ENCODE measurements at places on chromosomes 3 and 15.

DNA sequence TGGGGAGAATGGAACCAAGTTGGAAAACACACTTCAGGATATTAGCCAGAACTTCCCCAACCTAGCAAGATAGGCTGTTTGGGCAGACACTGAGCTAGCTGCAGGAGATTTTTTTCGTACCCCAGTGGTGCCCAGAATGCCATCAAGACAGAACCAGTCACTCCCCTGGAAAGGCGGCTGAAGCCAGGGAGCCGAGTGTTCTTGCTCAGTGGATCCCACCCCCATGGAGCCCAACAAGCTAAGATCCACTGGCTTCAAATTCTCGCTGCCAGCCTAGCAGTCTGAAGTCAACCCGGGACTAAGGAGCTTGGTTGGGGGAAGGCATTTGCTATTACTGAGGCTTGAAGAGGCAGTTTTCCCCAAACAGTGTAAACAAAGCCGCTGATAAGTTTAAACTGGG, 152.4 kb downstream of the MBNL1 start:
- no peak for DNase-seq

- no peak for DNase-seq
Observed at GRCh38 chr3:47098910-47099309, 65.0 kb downstream of the SETD2 start.

DNA sequence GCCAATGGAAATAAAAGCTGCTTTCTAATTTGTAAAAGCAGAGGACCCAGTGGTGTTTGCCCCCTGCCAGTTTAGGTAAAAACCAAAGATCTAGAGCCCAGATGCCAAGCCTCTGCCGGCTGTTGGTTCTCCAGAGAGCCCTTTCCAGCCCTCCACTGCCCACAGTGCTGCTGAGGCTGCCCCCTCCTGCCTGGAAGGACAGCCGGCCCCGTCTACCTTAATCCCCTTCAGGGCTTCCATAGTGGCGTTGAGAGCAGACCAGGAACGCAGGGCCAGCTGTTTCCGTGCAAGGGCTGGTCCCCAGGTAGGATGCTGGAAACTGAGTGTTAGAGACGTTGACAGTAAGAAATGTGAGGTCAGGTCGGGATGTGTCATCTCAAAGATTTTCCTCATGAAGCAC, 6.9 kb downstream of the ST8SIA2 start:
- DNase-seq: no peak

- no peak for DNase-seq
Observed at GRCh38 chr15:87866961-87867360, 389.6 kb downstream of the NTRK3 start.

DNA sequence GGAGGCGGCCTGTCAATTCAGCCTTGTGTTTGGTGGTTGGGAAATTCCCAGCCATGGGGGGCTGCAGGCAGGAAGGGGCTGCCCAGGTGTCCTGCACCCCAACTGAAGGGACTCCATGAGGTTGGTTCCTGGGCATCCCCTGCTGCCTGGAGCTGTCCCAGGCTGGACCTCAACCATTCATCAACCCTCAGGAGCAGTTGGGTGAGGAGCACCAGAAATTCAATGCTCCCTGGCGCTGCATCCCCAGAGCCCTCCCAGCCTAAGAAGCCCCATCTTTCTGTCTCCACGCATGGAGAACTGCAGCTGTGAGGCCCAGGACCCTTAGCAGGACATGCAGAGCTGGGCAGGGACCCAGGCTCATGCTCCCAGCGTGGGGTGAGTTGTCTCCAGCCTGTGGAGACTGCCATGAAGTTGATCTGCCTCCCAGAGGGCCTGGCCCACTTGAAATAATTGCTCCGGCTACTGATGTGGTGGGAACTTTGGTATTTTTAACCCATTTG, 8.0 kb upstream of the SEMA3B start:
- peak; percentile 68 for DNase-seq

- peak; percentile 78 for DNase-seq
Observed at GRCh38 chr15:100713163-100713867, 110.9 kb downstream of the ASB7 start.

DNA sequence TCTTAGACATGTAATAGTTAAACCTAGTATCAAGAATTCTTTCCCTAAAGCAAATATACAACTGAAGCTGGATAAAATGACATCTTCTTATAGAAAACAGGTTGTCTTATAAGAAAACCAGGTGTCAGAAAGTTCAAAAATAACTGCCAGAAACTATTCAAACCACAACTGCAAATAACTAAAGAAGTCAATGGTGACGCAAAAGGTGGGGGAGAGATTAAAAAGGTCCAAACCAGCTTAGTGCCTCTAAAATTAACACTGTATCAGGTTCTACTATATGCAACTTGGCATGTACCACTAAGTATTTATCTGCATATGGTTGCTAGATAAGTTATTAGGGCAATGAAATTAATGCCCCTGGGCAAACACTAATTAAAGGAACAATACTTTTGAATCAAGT, 136.8 kb downstream of the TBL1XR1 start:
- DNase-seq: no peak

DNA sequence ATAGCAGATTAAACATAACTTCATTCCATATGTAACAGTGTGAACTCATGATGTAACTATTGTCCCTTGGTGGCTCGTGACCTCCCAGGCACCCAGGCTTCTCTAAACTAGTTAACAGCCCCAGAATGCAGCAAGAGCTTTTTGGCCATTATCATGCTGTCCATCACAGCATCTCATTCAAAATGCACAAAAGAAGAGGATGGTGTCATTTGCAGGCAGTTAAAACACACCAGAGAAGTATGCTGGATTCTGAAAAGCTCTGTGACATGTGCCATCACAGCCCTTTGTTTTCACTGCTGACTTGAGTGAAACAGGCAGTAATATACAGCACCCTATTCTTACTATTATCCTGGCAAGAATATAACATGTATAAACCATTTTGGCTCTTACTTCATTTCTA, 117.6 kb upstream of the CHMP2B start:
- DNase-seq: no peak

GRCh38 chr3:85297291-85297690, 338.5 kb downstream of the CADM2 start:
- DNase-seq: no peak

- DNase-seq: no peak
Observed at GRCh38 chr15:85579957-85580694, 199.7 kb downstream of the AKAP13 start.

DNA sequence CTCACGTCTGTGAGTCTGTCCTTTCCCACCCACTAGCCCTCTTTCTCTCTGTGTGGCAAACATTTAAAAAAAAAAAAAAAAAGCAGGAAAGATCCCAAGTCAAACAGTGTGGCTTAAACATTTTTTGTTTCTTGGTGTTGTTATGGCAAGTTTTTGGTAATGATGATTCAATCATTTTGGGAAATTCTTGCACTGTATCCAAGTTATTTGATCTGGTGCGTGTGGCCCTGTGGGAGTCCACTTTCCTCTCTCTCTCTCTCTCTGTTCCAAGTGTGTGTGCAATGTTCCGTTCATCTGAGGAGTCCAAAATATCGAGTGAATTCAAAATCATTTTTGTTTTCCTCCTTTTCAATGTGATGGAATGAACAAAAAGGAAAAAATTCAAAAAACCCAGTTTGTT, 97.7 kb downstream of the GAP43 start:
- no peak for DNase-seq

DNA sequence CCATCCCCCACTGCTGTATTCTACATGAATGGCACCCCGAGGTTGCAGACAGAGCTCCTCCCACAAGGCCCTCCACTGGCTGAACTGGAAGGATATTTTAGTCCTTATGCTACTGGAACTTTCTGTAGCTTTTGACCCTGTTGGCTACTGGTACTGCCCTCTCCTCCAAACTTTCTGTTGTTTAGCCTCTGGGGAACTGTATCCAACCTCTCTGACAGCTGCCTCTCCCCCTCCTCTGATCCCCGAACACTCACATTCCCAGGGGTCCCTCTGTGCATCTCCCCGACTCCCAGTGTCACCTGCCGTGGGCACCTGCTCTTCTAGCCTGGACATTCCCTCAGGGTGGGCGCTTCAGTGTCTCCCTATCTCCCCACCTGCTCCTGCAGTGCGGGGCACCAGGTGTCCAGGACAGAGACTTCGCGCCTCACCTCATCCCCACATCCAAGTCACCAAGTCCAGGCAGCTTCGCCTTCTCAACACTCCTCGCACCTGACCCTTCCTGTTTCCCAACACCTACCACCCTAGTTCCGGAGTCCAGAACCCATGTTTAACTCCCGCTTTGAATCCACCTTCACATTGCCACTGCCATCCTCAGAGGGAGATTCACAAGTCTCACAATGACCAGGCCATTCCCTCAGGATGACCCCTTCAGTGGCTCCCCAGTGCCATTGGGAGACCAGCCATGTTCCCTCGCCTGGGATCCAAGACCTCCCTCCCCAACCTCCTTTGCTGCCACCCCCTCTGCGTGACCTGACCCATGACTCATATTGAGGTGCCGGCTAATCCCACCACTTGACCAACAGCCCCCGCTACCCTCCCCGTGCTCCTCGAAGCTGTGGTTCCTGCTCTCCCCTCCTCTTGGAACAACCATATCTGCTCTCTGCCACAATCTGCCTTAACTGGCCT, 34.2 kb downstream of the BDH1 start:
- DNase-seq: peak; percentile 24

DNA sequence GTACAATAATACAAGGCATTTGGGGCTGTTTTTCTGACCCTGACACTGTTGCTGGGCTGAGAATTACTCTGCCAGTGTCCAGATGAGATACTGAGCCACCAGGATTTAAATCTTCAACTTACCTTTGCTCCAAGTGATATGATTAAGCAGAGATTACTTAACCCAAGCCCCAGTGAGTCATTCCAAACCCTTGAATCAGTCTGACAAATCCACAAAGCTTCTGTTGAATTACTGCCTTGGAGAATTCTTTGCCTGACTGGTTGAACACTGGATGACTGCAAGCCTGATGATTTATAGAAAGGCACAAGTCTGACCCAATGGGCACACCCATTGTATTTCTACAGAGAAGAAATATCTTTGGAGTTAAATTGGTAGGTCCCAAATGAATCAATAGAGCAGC, 88.2 kb upstream of the TSC22D2 start:
- peak; percentile 88 for DNase-seq

GRCh38 chr3:16168211-16168610, 6.3 kb upstream of the GALNT15 start:
- no peak for DNase-seq

All from mesenchymal stem cell (in vitro differentiated cells and primary cell).